ENCODE measurements at places on chromosomes 4 and X.

DNA sequence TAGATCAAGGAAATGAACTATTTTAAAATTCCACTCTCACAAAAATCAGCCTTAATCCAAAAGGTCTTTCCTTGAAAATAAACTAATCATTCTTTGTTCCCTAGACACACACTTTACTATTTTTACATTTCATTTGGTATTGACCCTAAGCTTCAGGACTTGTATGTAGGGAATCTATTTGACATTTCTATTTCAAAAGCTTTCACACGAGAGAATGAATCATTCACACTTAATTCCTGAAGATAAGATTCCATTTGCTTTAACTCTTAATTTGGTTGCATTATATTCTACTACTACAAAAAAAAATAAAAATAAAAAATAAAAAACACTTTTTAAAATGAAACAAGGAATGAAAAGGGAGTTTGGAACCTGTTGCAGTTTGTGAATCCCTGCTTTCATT, 43.7 kb downstream of the EDNRA start:
- DNase-seq = no peak

- no peak for DNase-seq
These were observed 56.9 kb upstream of the ADRA2C start for GRCh38 chr4:3709061-3709845.

DNA sequence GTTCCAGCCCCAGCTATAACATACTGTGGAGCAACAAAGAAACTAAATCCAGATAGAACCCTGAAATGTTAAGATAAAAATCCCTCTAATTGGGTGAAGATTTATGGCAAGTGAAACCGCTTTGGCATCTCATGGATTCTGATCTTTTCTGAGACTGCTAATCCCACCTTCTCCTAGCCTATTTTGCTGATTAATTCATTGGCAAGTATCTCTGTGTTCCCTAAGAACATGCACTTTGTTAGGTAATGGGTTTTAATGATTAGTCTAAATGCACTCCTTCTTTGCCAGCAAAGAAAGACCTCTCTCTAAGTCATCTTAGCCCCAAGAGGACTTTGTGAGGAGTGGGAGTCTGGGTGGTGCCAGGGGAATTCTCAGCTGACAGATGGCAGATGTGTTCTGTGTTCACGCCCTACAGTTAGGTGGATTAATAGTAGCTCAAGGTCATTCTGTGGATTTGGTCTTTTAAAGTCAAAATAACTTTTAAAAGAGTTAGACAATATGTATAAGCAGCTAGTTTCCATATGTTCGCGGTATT, 171.3 kb downstream of the UNC5C start:
- DNase-seq = no peak

DNA sequence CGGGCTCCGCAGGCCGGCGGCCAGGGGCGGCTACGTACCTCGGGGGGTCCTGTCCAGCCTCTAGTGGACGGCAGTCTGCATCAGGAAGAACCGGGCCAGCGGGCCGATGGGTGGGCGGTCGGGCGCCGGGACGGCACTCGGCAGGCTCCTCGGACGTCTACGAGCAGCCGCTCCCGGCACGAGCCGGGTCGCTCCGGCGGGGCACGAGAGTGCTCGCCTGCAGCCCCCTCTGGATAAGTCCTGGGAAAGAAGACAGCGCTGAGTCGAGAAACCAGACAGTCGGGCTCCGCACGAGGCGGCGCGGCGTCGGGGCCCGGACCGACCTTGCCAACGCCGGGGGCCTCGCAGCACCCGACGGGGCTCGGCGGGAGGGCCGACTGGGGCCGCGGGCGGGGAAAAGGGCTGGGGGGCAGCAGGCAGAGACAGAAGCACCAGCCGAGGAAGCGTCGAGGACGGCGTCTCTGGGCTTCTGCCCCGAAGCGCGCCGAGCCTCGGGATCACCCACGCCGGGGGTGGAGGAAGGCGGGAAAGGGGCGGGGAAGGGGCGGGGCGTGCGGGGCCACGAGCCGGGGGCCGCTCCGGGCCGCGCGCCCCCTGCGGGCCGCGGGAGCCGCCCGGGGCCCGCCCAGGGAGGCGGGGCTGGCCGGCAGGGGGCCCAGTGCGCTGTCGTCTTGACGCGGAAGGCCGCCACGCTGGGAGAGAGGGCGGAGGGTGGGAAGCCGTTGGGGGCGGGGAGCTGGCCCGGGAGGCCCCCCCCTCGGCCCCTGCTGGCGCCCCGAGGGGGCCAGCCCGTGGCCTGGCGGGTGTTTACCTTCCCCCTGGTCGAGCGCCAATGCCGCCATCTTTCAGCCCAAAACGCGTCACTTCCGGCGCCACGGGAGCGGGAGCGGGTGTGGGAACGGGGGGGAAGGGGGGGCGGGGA, 1.9 kb downstream of the KLHL15 start:
- DNase-seq = peak; percentile 63

GRCh38 chrX:38335382-38335781, 8.1 kb upstream of the RPGR start:
- DNase-seq = no peak

GRCh38 chrX:65587616-65588526, 53.3 kb upstream of the LAS1L start:
- no peak for DNase-seq

DNA sequence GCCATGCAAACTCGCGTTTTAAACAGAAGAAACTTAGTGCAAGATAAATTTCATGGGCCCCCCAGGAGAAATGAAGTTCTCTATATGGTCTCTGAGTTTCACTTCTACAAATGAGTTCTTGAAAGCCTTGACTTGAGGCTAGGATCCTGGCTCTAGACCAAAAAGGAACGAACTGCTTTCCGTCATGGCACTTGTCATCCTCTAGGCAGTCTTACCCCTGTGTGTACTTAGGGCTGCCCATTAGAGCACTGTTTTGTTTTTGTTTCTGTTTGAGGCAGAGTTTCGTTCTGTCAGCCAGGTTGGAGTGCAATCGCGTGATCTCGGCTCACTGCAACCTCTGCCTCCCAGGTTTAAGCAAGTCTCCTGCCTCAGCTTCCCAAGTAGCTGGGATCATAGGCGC, 29.0 kb downstream of the RNF4 start:
- no peak for DNase-seq

- DNase-seq = no peak
These were observed 150.6 kb downstream of the CHIC2 start for GRCh38 chr4:53913771-53914170.

GRCh38 chrX:72584163-72584562, 11.5 kb upstream of the HDAC8 start:
- no peak for DNase-seq

GRCh38 chr4:183843248-183843671, 61.8 kb upstream of the STOX2 start:
- DNase-seq = no peak

- no peak for DNase-seq
These were observed 25.7 kb upstream of the MND1 start for GRCh38 chr4:153318696-153319320.

Data from activated CD4-positive, CD25-positive, alpha-beta regulatory T cell treated with anti-CD3 and anti-CD28 coated beads, Interleukin-2, amount 50 U/mL, for 16 hours (primary cell).